ENCODE measurements at places on chromosomes 13 and 19.

GRCh38 chr13:51240958-51241357 is 18.8 kb downstream of the FAM124A start:
- DNase-seq, result no peak

- no peak for DNase-seq
Observed at GRCh38 chr13:93899981-93900380, 579.5 kb downstream of the DCT start.

- no peak for DNase-seq
Observed at GRCh38 chr13:41608111-41608838, 150.9 kb downstream of the RGCC start.

- DNase-seq, result no peak
Observed at GRCh38 chr19:13289295-13289694, 139.1 kb downstream of the IER2 start.

DNA sequence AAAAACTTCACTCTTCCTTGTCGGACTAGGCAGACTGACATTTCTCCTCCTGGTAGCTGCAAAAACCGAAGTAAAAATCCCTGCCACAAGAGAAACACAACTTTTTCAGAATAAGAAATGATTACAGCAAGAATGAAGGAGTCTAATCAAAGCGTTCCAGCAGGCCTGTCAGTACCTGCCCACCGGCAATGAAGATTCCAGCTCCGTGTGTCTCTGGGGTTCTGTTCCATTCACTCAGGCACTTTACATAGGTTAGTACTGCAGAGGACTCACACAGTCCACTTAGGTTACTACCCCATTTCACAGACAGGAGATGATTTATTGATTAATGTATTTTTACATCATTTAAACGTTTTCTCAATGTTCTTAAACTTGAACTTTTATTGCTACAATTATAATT is 275.5 kb downstream of the NHLRC3 start:
- DNase-seq, result no peak

- DNase-seq, result no peak
Observed at GRCh38 chr19:34588846-34589245, 88.1 kb downstream of the SCGB2B2 start.

DNA sequence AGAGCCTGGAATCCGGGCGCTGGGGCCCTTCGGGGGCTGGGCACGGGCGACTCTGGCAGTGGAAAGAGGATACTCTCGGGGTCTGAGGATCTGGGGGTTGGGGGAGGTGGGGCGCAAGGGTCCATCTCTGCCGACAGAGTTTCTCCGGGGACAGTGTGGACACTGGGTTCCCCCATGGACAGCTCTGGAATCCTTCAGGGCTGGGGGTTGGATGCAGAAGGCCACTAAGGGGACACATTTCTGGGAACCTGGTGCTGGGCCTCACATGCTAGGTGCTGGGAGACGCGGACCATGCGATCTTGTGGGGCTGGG is 2.3 kb downstream of the TGFBR3L start:
- no peak for DNase-seq

- DNase-seq, result peak; percentile 81
Observed at GRCh38 chr19:13817615-13818371, 22.6 kb downstream of the ZSWIM4 start.

- no peak for DNase-seq
Observed at GRCh38 chr13:96746886-96747285, 247.4 kb downstream of the OXGR1 start.

- no peak for DNase-seq
Observed at GRCh38 chr19:29554149-29554548, 28.4 kb downstream of the VSTM2B start.

GRCh38 chr19:35715981-35716800 is 1.6 kb upstream of the KMT2B start:
- DNase-seq, result no peak

- DNase-seq, result no peak
Observed at GRCh38 chr13:32176696-32177095, 138.5 kb downstream of the ZAR1L start.

DNA sequence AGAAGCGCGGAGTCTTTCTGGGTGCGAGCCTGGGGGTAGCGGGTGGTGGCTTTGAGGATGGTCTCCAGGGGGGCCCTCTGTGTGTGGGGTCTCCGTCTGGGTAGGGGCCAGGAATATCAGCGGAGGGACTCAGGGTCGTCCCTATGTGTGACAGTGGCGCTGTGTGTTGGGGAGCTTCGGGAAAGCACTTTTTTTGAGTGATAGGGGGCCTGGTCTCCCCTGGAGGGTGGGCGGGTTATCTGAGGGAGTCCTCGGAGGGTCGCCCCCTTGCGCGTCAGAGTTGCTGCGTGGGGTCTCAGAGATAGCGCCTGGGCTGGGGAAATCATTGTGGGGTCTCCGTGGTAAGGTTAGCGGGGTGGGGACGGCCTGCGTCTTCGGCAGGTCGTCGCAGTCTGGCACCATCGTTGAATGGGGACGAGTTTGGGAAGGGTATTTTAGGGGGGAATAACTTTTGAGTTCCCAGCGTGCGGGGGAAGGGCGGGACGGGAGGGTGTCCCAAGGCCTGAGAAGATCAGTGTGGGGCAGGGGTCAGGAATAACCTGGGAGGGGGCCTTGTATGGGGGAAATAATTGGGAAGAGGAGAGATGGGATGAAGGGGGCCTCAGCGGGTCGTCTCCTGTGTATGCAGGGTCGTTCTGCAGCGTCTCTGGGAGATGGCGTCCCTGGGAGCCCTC is 857 bp downstream of the IER2 start:
- DNase-seq, result peak; percentile 45

DNA sequence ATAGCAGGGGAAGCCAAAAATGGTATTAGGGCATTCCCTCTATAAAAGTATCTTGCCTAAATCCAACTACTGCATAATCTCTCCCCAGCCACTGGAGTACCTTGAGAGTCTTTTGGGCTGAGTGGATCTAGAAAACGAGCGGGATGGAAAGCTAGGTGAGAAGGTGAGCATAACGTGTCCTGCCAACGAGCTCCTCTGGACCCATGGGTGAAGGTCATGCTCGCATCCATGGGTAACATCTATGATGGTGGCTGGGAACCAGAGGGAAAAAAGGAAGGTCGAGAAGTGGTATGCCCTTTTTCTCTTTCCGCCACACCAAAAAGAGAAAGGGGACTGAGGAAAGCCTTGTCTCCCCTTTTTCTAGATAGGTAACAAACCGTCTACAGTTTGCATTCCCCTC is 63.0 kb downstream of the ZNF208 start:
- DNase-seq, result no peak

GRCh38 chr19:2791876-2792275 is 6.6 kb downstream of the THOP1 start:
- DNase-seq, result no peak

- no peak for DNase-seq
Observed at GRCh38 chr19:19562665-19563347, 24.7 kb downstream of the CILP2 start.

DNA sequence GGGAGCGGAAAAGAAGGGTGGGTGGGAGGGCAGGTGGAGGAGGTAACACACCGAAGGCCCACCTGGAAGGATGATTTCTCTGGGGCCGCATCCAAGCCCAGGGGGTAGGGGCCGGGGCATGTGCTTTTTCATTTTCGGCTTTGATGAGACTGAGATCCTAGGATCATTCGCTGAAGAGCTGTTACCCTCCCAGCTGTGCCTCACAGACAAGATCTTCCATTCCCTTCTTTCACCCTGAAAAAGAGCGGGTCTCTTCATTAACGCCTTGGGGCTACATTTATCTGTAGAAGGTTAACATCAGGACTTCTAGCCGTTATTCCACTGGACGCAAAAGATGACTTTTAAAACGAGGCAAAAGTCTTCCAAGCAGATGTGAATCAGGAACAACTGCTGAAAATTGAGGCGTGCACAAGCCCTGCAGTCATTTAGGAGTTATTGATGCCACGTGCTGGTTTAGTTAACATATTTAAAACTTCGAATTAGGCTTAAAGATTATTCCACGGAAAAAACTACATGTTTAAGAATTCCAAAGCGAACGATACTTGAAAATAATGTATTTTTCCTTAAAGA is 1.1 kb downstream of the LMO7 start:
- no peak for DNase-seq

- no peak for DNase-seq
Observed at GRCh38 chr13:67792151-67792676, 562.1 kb upstream of the PCDH9 start.

DNA sequence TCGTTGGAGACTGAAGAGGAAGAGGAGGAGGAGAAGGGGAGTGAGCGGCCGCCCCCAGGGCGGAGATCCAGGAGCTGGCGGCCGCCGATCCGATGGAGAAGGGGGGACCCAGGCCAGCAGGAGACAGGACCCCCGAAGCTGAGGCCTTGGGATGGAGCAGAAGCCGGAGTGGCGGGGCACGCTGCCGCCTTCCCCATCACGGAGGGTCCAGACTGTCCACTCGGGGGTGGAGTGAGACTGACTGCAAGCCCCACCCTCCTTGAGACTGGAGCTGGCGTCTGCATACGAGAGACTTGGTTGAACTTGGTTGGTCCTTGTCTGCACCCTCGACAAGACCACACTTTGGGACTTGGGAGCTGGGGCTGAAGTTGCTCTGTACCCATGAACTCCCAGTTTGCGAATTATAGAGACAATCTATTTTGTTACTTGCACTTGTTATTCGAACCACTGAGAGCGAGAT is 1.8 kb downstream of the GADD45B start:
- peak; percentile 64 for DNase-seq

- DNase-seq, result no peak
Observed at GRCh38 chr13:75491376-75491775, 9.4 kb upstream of the TBC1D4 start.

DNA sequence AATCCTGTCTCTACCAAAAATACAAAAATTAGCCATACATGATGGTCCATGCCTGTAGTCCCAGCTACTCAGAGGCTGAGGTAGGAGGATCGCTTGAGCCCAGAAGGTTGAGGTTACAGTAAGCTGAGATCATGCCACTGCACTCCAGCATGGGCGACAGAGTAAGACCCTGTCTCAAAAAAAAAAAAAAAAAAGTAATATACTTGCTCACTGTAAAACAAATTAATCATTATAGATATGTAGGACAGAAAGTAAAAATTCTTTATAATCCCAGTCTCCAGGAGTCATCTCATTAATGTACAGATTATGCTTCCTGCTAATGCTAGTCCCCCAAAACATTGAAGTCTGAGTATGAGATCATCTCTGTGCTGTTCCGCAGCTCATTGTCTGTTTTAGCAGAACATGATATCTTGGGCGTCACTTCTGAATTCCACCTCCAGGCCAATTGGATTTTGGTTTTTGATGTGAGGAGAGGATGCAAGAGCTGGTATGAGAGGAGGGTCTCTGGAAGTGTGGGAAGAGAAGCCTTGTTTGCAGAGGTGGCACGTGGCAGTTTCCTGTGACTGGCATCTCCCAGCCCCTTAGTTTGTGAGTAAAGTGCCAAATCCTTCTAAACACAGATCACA is 75.4 kb upstream of the NPAS1 start:
- no peak for DNase-seq

GRCh38 chr13:99331881-99332293 is 24.7 kb upstream of the GPR183 start:
- DNase-seq, result no peak

DNA sequence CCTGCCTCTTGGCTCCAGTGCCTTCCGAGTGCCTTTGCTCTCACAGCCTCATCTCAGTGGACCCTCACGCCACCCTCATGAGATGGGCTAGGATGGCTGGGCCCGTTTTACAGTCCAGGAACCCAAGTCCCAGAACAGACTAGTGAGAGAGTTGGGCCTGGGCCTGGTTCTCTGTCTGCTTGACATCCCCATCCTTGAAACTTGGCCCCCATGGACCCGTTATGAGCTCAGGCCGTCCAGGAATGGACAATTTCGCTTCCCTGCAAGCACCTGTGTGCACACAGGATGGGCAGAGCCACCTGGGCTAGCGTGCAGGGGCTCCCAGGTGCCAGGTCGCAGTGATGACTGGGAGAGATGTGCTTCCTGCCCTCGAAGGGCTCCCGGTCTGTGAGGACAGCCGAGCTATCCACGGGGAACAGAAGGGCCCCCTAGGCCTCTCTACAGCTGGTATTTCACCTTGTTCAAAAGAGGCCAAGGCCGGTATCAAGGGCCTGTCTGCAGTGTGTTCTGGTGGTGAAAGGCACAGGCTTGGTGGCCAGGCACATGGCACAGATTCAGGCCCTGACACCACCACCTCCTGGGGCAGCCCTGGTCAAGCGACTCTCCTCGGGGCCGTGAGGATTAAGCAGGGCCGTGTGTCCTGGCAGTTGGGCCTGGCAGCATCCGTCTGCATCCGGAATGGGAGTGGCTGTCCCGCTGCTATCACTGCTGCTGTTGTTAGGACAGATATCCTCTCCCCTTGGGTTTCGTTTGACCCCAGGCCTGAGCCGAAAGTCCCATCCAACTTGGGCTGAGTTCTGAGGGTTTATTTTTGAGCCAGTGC is 38.9 kb downstream of the CAPN12 start:
- DNase-seq, result no peak

GRCh38 chr19:19540064-19540714 is 2.1 kb downstream of the CILP2 start:
- peak; percentile 82 for DNase-seq

DNA sequence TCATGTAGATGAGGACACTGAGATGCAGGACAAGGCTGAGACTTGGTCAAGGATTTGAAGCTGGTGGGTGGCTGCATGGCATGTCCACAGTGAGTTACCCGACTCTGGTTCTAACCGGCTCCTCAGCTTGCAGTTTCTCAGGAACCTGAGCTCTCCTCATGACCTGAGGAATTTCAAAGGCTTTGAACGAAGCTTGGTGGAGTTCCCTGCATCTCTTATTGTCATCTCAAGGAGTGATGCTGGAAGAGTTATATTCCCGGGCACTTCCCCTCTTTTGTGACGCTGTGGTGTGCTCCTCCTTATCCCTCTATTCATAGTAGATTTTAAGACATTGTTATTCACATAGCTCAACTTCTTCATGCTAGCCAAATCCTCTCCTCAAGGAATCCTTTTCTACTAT is 500.1 kb upstream of the HTR2A start:
- no peak for DNase-seq

DNA sequence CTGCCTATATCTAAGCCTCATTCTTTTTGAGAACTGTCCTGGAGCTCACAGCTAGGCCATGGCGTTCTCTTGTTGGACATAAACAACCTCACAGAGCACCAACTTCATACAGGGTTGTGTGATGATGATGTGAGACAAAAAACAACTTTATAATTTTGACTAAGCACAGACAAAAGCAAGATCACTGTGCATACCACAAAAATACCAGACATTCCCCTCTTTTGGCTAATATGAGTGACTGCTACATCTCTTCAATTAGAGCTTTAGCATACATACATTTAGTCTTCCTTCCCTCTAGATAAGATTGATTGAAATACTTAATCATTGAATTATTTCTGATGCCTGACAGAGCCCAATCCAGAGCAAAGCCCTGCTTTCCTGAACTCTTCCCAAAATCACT is 8.3 kb downstream of the MAB21L1 start:
- DNase-seq, result no peak
